Head of caudate nucleus (tissue), 42 donors: ENCODE measurements at places on chromosomes 12 and 14.

GRCh38 chr14:36863271-36863670, 201.6 kb downstream of the PAX9 start:
- DNase-seq: no peak

GRCh38 chr12:92955997-92956663, 27.0 kb upstream of the EEA1 start:
- no peak for DNase-seq

- DNase-seq: no peak
These were observed 14.1 kb downstream of the ABCD2 start for GRCh38 chr12:39605501-39605900.

DNA sequence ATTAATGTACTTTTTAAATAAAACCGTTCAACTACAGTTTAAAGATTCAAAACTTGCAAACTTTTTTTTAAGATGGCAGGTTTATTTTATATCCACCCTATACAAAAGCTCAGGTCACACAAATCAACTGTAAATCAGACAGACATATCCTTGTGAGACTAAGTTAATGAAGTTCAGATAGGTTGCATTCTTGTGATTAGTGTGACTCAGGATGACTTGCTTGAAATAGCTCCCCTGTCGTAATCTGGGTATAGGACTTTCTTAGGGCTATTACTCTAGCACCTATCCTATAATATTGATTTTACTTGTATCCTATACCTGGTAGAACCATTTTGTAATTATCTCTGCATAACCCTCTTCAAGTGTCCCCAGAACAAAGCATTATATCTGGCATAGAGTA, 9.5 kb upstream of the PRKD1 start:
- no peak for DNase-seq

- DNase-seq: no peak
These were observed 268.2 kb downstream of the SNAPC1 start for GRCh38 chr14:62030387-62030786.

DNA sequence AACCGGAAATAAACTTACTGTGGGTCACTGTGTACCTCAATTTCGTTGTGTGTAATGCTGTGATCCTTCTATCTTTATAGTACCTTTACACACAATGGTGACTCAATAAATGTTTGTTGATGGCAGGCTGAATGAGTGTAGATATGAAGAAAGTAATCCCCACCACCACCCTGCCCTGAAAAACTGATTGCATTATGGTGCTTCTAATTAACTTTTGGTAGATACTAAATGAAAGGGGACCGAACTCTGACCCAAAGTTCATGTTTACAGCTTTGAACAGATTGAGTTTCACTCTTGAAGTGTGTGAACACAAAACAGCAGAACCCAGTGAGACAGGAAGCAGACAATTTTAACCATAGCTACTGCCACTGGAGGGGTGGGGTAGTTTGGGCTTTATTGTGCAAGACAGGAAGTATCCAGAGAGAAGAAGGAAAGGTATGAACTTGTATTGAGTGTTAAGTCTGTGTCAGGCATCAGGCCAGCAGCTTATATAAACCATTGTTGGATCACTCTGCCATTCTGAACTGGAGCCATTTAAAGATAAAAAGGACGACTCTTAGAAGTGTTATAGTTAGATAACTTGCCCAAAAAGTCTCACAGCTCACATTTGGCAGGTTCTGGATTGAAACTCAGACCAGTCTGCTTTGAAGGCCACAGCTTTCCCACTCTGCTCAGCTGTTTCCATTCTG, 197.0 kb upstream of the AMIGO2 start:
- no peak for DNase-seq

DNA sequence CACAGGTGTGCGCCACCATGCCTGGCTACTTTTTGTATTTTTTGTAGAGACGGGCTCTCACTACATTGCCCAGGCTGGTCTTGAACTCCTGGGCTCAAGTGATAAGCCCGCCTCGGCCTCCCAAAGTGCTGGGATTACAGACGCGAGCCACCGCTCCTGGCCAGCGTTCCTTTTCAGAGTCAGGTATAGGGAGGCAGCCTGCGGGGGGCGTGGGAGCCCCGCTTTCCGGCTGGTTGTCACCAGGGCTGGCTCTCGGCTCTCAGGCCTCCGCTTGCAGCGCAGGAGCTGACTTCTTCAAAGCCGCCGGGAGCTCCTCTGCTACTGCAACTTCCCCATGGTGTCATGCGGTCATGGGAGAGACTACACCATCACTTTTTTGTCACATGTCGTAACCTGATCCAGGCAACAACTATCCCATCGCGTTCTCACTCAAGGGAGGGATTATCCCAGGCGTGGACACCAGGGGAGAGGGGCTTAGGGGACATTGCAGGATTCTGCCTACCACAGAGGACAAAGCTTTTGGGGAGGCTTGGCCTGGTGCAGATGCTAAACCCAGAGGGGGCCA, 129.4 kb downstream of the SCARB1 start:
- DNase-seq: no peak

DNA sequence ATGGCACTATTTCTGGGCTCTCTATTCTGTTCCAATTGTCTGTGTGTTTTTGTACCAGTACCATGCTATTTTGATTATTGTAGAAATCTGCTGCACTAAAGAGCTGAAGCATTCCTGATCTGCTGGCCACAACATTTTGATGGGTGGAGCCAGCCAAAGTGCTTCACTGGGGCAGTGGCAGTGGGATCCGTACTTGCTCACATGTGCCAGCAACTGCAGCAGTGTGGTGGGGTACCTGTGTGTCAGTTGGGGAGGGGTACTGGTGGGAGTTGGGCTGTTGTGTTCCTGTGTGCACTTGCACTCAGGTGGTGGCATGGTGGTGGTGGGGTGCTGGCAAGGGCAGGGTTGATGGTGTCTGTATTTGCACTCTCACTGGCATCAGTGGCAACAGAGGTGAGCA, 204.6 kb upstream of the ALG10 start:
- DNase-seq: no peak

- DNase-seq: no peak
These were observed 24.1 kb downstream of the KLRD1 start for GRCh38 chr12:10331642-10332239.

DNA sequence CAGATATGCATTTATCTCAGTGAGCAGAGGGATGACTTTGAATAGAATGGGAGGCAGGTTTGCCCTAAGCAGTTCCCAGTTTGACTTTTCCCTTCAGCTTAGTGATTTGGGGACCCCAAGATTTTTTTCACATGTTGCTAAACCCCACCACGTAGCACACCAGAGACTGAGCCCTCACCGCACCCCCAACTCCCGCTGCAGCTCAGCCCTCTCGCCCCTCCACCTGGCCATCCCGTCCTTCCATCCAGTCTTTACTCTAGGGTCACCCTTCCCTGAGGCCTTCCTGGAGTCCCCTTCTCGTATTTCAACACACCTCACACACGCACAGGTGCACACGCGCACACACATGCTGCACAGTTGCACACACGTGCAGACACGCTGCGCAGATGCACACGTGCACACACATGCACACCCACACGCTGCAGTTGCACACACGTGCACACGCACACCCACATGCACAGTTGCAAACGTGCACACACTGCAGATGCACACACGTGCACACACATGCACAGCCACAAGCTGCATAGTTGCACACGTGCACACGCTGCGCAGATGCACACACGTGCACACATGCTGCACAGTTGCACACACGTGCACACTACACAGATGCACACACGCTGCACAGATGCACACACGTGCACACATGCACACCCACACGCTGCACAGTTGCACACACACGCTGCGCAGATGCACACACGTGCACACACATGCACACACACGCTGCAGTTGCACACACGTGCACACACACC, 30.0 kb downstream of the HSP90AA1 start:
- no peak for DNase-seq

DNA sequence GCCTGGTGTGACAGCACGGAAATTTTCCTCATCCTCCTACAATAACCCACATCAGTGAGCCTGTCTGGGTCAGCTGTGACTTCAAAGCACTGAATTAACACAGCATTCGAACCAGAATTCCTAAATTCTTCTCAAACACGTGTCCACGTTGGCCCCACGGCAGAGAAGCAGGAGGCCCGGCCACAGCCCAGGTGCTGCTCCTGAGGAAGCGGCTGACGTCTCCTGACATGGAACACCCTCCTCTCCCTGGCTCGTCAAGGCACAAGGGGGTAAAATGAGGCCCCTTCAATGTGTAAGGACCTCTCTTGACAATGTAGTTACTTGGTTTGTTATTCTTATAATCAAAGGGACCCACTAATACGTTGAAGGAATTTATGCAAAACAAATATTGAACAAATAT, 156.3 kb upstream of the GSC start:
- DNase-seq: no peak

GRCh38 chr12:92995258-92995903, 66.3 kb upstream of the EEA1 start:
- DNase-seq: no peak

GRCh38 chr12:56521590-56522371, at the start of gene RBMS2:
RBMS2 (plus strand) TSS chr12:56521820; CDS start chr12:56522024, 204 bp downstream.
- DNase-seq: peak; percentile 86

- no peak for DNase-seq
These were observed 31.8 kb downstream of the PAH start for GRCh38 chr12:102885043-102885932.

DNA sequence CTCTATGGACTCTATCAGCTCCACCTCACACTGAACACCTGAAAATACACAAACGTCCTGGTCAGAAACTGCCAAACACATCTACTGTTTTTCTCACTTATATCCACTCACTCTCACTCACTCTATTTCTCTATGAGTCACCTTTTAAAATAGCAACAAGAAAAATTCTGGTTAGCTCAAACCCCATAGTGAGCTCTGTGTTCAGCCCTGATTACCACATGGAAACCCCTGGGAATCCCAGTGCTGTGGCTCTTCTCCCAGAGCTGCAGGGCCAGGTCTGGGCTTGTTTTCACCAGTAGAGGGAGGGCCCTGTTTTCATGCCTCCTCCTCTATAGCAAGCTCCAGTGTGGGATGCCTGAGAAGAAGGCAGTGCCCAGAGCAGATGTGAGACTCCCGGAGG, 1126.1 kb downstream of the TMEM121 start:
- DNase-seq: no peak

DNA sequence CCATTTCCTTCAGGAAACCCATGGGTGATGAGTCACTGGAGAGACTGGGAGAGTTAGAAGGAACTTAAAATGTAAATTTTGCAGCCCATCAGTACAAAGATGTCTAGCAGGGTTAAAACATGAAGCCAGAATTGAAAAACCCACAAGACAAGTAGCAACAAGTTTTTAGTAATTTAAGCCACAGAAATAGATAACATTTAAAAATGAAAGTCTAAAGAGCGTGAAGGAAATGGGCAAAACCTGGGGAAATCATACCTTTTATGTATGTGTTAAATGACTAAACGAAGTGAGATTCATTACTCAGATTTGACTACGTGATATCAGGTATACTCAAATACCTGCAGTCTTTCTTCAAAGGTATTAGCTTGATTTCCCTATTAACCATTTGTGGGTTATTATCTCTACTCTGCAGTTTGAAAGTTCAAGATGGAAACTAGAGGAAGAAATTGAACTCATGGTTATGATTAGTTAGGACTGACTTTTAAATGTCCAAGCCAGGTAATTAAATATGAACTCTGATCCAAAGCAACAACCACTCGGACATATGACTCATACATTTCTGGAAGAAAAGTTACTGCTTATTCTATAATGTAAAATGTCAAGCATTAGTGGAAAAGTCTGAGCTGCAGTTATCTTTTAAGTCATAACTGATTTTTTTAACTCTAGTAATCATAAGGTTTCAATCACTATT, 84.1 kb downstream of the ITPR2 start:
- no peak for DNase-seq

GRCh38 chr14:34164162-34164864, 213.4 kb upstream of the EGLN3 start:
- DNase-seq: no peak

GRCh38 chr14:28770630-28771029, 4.0 kb downstream of the FOXG1 start:
- no peak for DNase-seq

DNA sequence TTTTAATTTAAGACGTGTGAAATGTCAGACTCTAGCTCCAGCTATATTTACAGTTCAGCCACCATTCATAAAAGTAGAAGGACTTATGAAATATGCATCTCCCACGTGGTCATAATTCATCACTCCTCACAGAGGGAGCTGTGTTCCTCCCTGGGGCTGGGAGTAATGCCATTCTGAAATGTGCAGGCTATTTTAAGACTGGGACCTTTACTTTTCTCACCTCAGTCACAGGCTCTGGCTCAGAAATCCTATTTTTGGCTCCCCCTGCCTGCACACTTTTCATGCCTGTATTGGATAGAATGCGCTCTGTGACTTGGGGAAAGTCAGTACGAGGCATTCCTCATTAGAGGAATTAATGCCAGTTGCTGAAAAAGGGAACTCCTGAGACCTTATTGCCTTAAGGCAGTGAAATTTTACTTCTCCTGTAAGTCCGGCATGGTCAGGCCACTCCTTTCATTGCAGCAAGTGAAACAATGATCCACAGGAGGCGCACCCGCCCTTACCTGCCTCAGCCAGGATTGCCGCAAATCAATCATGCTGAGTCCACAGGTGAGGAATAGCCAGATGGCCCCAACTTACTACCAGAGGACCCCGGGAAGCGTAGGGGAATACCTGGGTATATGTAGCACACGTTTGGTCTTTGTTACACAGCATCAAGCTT, 1133.2 kb upstream of the TMEM132C start:
- DNase-seq: no peak

DNA sequence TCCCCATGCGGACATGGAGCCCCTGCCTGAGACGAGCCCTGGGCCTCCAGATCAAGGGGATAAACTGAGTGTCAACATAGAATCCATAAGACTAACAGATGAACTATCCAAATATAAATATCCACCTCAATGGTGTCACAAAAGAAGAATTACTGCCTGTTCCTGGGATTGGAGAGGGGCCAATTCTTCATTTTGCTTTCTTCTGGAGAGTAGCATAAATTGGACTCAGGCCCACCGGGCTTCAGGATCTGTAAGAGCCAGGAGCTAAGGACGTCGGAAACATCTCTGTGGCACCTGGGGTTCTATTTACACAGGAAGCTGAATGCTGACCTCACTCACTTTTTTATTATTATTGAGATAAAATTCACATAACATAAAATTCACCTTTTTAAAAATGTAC, 408.2 kb upstream of the CCDC196 start:
- no peak for DNase-seq

GRCh38 chr12:5548152-5548943, 116.4 kb downstream of the NTF3 start:
- peak; percentile 69 for DNase-seq

GRCh38 chr12:116719731-116720528, 17.9 kb downstream of the SPRING1 start:
- DNase-seq: no peak
